ENCODE measurements at places on chromosomes 2 and 18.

DNA sequence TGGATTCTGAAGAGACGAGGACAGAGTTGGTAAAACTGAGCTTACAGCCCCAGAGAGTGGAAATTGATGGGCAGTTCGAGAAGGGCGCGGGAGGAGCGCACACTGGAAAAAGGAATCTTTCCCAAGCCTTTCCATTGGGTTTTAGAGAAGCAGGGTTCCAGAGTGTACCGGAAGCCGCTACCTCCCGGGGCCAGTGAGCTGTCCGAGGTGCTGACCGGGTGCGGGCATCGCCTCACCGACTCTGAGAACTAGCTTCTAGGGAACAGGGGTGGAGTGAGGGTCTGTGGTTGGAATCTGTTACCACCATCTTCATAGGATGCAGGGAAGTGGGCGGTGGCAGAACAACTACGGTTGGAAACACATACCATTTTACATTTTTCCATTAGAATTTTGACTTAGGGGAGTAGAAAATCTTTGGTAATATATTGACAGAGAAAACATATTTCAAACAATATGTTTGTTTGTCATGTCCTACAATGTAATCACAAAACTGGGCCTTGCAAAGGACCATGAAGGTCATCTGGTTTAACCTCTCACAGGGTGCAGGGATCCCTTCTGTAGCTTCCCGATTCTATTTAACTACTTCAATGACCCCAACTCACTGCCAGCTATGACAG is 724 bp downstream of the NMS start:
- no peak for DNase-seq

DNA sequence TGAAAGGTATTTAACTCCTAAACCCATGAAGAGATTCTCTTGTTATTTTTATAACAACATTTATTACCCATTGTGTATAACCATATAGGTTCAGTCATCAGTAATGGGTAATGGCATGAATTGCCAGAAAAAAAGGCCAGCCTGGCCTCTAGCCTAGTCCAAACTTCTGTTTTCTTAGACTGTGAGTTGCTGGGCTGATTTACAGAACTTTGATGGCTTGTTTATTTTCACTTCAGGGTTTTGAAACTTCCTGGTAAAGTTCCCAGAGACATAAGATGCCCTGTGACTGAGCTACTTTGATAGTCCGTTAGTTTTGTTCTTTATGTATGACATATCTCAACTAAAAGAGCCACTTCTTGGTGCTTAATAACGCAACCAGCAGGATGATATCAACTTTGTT is 164.8 kb downstream of the METTL4 start:
- no peak for DNase-seq

DNA sequence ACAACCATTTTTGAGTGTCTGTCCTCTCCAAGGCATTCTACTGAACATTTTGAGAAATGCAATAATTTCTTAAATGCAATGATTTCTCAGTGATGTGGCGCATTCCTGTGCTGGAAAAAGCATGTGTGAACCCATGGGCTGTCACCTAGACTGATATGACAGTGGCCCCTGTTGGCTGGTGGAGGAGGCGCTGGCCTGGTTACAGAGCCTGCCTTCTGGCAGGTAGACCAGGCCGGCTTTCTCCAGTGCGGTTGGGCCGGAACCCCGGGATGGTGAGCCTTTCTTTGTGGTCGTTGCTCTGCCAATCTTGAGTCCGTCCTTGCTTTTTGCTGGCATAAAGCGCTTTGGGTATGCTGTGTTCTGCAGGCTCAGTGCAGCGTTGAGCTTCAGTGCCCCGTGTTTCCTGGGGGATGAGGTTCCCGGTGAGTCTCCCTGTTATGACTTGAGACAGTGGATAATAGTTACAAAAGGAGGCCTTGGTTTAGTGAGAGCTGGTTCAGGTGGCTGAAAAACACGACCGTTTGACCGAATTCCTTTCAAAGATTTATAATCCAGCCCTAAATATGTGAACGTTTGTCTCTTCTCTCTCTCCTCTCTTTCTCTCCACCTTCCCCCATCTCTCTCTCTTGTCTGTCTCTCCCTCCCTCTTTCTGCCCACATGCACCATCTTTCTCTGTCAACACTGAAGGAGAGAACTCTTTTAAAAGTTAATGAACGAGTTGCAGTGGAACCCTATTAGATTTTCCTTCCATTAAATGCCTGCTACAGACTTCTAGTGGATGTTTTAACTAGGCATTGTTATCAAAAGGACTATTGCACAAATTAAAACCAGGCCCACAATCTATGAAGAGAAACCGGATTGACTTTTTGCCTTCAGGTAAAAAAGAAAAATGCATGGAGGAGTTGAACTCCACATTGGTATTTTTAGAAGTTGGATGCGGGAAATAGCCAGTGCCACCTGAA is 34.0 kb downstream of the TSHZ1 start:
- no peak for DNase-seq

- no peak for DNase-seq
These were observed 593 bp upstream of the ACTR2 start for GRCh38 chr2:65227020-65227455.

DNA sequence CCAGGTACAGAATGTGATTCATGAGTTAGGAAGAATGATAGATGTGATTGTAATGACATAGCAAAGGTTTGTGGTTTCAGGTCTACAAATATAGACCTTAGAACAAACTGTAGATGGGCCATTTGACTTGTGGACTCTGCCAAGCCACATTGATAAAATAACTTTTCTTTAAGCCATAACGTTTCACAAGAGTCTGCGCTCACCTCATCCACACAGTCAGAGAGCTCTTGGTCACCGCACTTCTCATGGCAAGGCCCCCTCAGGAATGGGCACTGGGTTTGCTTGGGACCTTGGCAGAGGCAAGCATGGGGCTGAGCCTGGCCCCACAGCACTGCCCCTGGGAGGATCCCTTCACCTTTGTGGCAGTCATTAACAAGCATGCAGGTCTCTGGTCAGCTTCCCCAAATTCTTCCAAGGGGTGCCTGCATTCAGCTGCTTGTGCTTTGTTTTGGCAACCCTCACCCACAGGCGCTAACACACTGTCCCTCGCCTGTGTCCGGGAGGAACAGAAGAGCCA is 14.0 kb downstream of the ARMC9 start:
- DNase-seq, result no peak

DNA sequence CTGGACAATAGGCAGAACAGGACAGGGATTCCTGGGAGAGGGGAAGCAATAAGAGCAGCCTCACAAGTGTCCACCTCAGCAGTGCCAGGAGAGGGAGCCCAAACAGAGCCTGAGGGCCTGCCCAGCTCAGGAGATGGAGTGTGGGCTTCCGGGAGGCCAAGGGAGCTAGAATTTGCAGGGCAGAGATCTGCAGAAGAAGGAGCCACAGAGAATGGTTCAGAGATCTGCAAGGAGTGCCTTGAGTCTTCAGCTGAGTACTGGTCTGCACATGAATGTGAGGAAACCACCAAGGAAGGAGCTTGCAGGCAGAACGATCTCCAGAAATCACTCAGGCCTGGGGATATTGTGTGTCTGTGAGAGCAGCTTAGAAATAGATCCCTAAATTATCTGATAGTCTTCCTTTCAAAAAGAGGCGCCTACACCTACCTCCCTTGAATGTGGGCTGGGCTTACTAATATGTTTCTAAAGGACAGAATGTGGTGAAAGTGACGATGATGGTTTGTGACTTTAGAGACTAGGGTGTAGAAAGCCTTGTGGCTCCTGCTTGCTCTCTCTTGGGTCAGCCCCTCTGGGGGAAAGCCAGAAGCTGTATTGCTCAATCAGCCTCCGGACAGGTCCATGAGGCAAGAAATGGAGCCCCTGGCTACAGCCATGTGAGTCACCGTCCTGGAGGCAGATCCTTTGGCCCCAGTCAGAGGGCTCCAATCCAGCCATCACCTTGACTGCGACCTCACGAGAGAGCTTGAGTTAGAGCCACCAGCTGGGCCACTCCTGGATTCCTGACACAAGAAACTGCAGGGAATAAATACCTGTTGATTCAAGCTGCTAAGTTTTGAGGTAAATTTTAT is 7.6 kb upstream of the LPIN1 start:
- DNase-seq, result no peak

DNA sequence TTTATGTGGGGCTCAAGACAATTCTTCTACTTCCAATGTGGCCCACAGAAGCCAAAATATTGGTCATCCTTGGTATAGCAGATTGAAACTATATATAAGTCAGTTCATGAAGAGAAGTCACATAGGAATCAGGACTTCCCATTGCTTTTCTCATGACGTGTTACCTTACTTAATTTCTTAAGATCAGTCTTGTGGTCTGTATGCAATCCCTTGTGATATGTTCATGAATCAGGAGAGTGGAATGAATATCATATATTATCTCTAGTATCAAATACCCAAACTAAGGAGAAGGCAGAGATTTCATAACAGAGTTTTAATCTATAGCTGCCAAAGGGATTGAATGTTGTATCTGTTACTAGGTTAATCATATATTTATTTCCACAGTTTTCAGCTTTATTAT is 1390.4 kb downstream of the SUCLG1 start:
- DNase-seq, result no peak

DNA sequence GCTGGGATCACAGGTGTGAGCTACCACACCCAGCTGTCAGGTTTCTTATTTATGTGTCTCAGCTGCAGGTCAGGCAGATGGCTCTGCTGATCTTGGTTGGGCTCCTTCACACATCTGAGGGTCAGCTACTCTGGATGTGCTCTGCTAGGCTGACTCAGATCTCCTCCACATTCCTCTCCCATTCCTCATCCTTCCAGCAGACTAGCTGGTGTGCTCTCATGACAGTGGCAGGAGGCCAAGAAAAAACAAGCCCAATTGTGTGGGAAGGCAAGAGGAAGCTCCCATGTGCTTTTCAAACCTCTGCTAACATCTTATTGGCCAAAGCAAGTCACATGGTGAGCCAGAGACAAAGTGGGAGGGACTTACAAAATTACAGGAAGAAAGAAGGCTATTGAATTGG is 11.7 kb upstream of the MSH6 start:
- no peak for DNase-seq

GRCh38 chr2:27569398-27569797 is 13.4 kb upstream of the ZNF512 start:
- DNase-seq, result no peak

- DNase-seq, result no peak
These were observed 343.8 kb downstream of the CYRIA start for GRCh38 chr2:16321872-16322271.

GRCh38 chr2:201261906-201262305 is 1.6 kb downstream of the CASP8 start:
- DNase-seq, result no peak

GRCh38 chr18:77300579-77300978 is 50.9 kb downstream of the GALR1 start:
- DNase-seq, result peak; percentile 65

- no peak for DNase-seq
These were observed 59.4 kb downstream of the RNF152 start for GRCh38 chr18:61833387-61833786.

DNA sequence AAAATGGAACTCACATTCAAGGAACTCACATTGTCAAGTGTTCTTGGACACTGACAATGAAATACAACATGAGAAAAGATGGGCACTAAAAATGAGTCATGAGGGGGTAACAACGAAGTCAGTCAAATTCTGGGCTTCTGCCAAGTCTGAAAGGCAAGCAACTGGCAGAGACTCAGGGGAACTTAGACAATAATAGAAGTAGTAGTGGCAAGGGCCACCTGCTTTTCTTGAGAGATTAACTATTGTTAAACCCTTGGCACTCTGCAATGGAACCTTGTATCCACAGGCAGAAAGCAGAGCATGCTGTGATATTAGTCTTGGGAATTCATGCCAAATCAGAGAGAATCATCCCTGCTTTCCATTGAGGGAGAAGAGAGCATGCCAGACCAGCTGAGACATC is 382.6 kb upstream of the CDH2 start:
- no peak for DNase-seq

GRCh38 chr2:168355779-168356476 is 100.1 kb upstream of the CERS6 start:
- no peak for DNase-seq

DNA sequence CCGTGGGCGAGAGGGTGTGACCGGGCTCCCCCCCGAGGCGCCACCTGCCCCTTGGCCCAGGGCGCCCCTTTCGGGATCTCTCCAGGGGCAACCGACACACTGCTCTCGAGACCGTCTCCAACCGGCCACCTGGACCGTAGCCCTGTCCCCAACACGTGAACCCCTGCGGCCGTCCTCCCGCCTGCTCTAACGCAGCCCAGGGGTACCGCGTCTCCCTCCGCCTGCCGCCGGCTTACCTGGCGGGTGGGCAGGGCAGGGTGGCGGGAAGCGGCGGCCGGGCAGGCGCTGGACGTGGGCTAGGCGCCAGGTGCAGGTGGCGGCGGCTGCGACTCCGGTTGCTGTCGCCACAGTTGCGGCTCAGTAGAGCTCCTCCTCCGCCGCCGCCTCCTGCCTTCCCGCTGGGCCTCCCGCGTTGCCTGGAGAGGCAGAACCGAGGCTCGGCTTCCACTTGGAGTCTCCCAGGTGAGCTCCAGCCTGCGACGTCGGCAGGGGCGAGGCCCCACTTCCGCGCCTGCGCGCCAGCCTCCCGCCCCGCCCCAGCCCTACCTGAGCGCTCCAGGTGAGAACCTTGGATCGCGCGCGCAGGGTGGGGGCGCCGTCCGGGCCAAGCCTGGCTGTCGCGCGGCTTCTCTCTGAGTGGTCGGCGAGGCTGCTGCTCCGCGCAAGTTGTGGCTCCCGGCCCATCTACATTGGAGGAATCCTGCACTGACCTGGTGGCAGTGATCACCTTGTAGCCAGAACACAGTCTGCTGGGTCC is at the start of gene GALNT3:
Gene GALNT3, minus strand, starts transcription at position 469 of the 757 bp plus-strand sequence. CDS start 23,547 bp downstream, outside the sequence.
- DNase-seq, result no peak

DNA sequence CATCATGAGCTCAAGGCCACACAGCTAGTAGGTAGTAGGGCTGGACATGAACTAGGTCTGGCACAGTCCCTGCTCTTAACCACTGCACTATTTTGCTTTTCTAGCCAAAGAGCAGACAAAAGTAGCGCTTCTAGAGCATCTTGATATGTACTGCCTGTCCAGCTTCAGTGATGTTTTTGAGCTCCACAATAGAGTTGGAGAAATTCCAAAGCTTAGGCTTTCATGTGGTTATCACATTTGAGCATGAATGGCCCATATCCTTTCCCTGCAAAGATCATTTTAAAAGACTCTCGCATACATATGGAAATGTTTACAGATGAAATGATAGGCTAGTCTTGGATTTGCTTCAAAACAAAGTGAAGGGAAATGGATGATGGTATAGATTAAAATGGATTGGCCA is 128.7 kb downstream of the MAP3K20 start:
- no peak for DNase-seq

- DNase-seq, result no peak
These were observed 127.3 kb downstream of the SCG2 start for GRCh38 chr2:223474893-223475292.

- DNase-seq, result no peak
These were observed 82.6 kb upstream of the TANK start for GRCh38 chr2:161077367-161078210.

DNA sequence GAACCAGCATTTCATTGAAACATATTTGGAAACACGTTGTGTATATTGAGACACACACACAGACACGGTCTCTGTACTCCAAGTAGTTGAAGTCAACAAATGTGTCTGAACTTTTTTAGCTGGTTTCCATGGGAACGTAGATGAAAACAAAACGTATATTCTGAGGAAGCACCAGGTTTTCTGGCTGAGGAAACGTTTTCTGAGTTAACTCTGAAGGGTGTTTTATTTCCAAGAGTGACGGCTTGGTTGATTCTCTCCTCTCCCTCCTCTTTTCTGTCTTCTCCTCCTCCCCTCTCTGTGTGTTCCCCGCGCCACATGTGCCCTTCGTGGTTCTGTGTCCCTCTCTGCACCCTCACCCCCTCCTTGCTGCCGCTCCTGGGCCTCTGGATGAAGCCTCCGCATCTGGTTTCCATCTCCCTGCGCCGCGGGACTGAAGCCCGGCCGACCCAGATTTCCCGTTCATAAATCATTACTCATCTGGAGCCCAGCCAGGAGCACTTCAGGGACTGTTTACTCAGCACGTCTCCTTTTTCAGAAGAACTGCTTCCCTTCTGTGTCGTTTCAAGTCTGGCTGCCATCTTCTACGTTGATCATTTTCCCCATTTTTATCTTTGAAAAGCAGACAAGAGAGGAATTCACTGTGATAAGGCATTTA is 122.7 kb downstream of the COL6A3 start:
- peak; percentile 76 for DNase-seq

Measured in NCI-H524 treated with DMSO at 0.1 percent for 48 hours (cell line).